ENCODE measurements at places on chromosomes 12 and 14.

- no peak for DNase-seq
These were observed 49.8 kb downstream of the CKAP4 start for GRCh38 chr12:106197906-106198623.

- DNase-seq, result no peak
These were observed 7.1 kb downstream of the P2RX4 start for GRCh38 chr12:121217063-121217462.

DNA sequence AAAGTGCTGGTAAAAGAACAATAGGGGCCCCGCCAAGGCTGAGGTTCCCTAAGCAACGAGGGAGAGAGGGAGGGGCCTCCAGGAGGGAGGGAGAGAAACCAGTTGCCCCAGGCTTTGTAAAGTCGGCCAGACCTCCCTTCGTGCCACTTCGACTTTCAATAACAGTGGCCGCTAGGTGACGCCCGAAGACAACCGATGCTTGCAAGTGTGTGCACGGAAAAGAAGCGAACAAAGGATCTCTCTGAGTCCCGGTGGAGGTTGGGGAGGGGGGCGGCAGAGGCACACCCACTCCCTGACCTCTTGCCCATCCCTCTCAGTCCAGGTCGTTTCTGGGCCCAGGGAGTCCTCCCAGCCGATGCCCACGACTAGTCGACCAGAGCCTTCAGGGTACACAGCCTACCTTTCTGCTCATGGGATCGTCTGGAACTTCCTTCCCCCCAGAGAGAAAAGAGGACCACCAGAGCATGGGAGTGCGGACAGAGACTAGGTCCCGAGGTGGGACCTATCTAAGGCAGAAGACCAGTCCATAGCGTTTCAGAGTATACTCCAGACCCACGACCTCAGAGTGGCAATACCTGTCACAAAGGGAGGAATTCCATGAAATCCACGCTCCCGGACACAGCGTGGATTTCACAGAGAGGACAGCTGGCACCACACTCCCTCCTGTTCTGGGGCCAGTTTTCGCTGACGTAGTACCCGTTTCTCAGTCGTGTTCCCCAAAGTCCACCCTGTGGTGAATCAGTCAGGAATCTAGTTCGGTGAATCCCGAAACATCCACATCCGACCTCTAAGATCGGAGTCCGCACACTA, 262.7 kb upstream of the ALG10B start:
- no peak for DNase-seq

DNA sequence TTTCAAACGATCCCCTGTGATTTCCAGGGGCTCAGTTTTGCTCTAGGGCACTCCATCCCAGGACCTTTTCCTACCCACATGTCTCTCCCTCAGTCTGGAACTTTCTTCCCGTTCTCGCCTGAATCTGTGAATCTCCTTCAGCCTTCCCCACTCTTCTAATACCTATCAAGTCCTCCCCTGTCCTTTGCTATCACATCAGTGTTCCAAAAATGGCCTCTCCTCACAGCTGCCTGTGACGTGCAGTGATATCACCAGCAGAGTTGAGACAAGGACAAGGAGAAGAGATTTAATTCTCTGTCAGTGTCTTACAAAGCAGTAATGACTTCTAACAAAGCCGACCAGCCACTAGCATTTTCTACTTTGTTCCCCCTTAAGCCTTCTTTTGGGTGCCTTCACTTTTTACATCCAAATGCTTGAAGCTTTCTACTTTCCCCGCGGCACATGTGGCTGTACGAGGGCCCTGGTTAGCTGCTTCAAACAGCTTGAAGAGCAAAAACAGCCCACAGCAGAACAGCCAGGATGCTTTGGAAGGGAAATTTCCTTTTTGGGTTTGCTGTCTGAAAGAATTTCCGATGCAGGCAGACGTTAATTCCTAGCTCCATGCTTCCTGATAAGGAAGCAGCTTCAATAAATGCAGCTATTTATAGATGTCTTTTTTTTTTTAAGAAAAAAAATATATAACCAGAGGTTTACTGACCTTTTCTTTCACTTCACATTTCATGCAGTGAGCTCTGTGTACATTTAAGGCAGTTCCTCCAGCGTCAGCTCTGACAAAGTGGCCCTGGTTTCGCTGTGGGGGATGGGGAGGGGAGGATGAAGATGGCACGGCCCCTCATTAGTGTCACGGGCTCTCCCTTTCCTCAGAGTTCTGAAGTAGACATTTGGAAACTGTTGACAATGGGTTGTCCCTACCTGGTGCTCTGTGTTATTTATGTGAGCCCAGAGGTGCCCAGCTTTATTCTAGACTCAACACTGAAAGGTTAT, 109.3 kb downstream of the ETV6 start:
- DNase-seq, result peak; percentile 67

DNA sequence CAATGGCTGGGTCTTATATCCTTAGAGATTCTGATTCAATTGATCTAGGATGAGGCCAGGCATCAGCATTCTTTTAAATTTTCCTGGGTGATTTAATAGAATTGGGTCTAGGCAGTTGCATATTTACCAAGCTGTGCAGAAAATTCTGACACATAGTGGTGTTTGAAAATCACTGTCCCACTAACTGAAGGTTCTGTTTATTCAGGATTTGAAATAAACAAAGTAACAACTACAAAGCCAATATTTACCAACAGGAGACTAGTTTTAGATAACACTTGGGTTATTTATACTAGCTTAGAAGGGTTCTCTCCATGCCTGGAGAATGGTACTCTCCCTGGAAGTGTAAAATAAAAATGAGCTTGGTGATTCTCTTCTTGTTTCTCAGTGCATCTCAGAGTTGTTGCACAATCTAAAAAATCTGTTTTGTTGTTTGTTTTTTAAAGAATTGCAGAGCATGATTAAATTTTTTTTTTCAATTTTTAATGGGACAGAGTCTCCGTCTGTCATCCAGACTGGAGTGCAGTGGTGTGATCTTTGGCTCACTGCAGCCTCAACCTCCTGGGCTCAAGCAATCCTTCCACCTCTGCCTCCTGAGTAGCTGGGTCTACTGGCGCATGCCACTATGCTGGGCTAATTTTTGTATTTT, 16.9 kb downstream of the BEST3 start:
- no peak for DNase-seq

- peak; percentile 55 for DNase-seq
These were observed 8.9 kb downstream of the IKZF4 start for GRCh38 chr12:56029666-56030293.

- DNase-seq, result no peak
These were observed 21.0 kb upstream of the MAGOHB start for GRCh38 chr12:10634427-10634826.

- no peak for DNase-seq
These were observed 19.5 kb upstream of the SERPINA1 start for GRCh38 chr14:94407906-94408305.

- DNase-seq, result no peak
These were observed 159.5 kb downstream of the RIMBP2 start for GRCh38 chr12:130556486-130557055.

DNA sequence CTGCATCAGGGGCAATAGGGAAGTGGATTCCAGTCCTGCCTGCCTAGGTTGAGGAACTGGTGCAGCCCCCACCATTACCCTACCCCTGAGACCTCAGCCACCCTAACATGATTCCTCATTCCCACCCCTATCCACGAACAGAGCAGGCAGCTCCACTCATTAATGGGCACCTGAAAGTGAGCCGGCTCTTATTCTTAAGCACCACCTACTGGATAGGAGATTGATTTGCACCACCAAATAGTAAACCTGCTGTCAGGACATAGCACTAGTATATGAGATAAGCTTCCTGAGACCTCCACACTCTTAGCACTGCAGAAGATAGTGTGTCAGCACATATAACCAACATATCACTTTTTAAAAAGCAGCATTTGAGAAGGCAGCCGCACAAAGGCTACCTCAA, 573.2 kb downstream of the SOX5 start:
- no peak for DNase-seq

- DNase-seq, result peak; percentile 55
These were observed 27.1 kb upstream of the PCNX4 start for GRCh38 chr14:60064491-60065072.

All from CD4-positive, alpha-beta T cell treated with Interleukin-1 beta for 1 hour (primary cell).